Activated CD4-positive, alpha-beta T cell treated with anti-CD3 and anti-CD28 coated beads for 48 hours (primary cell): ENCODE measurements at places on chromosomes 1 and 21.
A peak's percentile ranks its signal among the peaks of the same experiment; 100 is the strongest.

DNA sequence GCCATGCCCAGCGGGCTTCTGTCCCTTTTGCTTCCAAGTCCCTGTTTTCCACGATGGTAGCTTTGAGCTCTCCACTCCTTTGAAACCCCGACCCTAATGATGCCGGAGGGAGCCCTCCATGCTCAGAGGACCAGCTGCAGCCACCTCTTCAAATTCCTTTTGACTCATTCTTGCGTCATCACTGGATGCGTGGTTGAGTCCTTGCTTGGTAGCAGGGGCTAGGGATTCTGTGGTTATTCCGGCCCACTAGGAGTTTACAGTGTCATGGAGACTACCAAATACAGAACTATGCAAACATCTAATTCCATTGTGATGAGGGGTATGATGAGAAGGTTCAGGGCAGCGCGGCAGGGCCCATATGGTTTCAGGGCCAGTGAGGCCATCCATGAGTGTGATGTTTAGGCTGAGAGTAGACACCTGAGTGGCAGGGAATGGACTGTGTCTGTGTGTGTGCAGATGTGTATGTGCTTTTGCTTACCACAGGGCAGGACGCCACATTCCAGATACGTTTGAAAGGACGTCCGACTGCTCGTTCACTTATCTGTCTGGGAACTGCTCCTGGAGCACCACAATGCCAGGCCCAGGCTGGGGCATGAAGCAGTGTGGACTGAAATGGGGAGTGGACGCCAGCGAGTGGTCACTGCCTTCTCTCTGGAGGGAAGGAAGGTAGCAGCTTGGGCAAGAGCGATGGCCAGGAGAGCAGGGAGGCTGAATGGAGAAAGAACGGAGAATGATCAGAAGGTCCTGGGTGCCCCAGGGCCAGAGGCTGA lies 30.4 kb upstream of the ZBTB21 start:
- no peak for DNase-seq

GRCh38 chr1:85460555-85461088 lies 4.3 kb downstream of the DDAH1 start:
- DNase-seq = no peak

DNA sequence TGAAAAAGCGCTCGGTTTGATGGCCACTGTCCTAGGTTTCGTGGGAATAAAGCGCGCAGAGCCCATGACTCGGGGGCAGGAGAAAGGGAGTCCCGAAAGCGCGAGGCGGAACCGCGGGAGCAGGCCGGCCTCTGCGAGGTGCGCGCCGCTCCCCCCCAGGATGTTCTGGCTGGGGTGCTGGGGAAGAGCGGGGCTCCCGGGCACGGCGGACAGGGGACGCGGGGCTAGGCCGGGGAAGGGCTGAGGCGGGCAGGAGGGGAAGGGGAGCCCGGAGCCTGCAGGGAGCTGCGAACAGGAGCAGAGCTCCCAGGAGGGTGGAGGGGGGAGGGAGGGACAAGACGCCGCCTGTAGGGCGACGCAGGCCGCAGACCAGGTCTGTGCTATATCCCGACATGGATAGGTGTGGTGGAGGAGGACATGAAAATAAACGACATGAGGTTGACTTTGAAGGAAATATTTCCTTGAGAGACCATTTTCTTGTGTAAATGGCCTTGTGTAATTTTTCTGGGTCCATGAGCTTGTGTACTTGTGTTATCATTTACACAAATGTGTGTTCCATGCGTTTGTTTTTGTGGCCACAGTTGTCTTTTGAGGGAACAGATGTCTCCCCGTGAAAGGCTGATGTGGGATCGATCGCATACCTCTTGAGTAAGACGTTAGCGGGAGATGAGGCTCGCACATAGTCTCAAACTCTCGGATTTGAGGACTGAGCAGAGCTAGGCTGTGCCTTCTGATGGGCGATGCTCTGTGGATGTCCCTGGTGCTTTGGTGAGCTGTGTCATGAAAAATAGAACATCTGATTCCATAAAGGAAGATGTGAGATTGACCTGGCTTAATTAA lies 1.3 kb downstream of the PCNT start:
- peak; percentile 52 for DNase-seq

DNA sequence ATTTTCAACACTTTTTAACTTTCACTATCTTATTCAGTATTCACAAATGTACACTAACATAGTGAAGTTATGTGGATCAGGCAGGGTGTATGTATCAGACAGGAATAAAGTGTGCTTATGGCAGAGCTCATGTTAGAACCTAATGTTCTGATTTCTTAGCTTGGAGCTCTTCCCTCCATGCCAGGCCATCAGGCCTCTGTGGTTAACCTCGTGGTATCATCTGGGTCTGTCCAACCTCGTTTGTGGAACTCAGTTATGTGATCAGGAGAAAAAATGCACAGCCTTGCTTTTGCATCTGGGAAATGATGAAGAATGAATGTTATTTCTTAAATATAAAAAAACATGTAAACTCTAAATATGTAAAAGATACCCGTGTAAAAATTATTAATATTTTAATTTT lies 86.9 kb downstream of the MPZL1 start:
- DNase-seq = no peak

DNA sequence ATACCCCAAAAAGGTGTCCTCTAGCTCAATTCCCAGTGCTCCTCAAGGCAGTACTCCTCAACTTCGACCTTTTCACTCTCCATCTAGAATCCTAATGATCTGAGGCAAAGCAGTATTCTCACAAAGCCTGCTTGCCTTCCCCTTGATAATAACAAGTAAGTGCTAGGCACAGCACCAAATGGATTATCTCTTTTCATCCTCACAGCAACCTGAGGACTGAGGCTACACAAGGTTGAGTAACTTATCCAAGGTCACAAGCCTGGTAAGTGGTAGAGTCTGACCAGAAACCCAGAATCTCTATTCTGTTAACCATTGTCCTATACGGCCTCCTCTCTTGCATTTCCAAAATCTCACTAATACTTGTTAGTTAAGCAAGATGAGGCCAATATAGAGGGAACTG lies 5.1 kb downstream of the SYDE2 start:
- no peak for DNase-seq

DNA sequence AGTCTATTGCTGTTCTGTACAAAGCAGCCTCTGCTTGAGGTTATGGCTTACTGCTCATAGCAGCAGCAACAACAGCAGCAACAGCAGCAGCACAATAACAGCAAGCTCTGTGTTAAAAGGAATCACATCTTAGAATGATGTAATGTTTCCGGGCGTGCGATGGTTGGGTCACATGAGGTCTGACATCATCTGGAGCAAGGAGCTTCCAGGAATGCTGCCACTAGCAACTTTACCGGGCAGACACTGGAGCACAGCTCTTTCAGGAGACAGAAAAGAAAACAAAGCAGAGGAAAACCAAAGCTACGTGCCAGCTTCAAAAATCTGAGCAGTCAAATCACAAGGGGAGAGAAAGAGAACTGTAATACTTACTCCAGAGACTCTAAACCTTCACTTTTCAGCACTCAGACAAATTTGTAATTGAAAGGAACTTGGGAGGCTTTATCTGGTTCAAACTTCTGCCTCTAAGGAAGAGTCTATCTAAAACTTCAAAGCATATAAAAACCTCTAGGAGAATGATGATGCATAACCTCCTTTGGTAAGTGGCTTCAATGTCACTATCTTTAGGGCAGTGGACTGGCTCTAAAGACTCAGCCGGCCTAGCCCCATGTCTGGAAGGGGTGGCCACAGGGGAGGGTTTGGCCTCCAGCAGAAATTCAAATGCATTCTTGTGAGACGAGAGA lies 28.3 kb upstream of the RAB3GAP2 start:
- DNase-seq = no peak

GRCh38 chr1:6206520-6206855 lies 569 bp downstream of the RNF207 start:
- DNase-seq = no peak
